PC-9 (cell line): ENCODE measurements at places on chromosomes 16 and 17.

GRCh38 chr16:76796416-76796815, 394.6 kb upstream of the MON1B start:
- no peak for DNase-seq

GRCh38 chr16:17431968-17432625, 38.7 kb downstream of the XYLT1 start:
- DNase-seq = no peak

DNA sequence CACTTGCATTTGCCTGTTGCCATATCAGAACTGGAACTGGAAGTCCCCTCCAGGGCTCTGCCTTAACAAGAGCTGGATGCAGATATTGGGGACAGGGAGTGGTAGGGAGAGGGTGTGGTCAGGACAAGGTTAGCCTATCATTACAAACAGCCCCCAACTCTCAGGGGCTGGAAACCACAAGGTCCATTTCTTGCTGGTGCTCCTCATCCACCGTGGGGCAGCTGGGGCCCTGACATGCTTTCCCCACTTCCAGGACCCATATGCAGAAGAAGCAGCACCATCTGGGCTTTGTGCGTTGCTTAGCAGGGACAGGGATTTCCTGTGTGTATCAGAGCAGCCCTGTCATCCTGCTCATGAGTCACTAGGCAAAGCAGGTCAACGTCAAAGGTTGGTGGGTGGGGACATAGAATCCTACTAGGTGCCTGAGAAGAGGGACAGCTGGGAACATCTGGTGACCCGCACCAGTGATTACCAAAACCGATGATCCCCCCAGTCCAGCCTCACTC, 26.9 kb downstream of the RGS9 start:
- no peak for DNase-seq

DNA sequence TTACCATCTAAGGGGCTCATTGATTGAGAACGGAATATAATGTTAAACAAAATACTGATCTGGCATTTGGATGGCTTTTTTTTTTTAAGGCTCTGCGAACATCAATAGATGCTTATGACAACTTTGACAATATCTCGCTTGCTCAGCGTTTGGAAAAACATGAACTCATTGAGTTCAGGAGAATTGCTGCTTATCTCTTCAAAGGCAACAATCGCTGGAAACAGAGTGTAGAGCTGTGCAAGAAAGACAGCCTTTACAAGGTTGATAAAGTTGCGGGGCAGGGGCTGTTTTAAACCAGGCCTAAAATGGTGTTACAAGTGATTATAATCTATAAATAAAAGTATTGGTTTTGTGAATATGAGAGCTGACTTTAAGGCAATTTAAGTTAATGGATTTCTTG, 22.3 kb downstream of the PTRH2 start:
- no peak for DNase-seq

DNA sequence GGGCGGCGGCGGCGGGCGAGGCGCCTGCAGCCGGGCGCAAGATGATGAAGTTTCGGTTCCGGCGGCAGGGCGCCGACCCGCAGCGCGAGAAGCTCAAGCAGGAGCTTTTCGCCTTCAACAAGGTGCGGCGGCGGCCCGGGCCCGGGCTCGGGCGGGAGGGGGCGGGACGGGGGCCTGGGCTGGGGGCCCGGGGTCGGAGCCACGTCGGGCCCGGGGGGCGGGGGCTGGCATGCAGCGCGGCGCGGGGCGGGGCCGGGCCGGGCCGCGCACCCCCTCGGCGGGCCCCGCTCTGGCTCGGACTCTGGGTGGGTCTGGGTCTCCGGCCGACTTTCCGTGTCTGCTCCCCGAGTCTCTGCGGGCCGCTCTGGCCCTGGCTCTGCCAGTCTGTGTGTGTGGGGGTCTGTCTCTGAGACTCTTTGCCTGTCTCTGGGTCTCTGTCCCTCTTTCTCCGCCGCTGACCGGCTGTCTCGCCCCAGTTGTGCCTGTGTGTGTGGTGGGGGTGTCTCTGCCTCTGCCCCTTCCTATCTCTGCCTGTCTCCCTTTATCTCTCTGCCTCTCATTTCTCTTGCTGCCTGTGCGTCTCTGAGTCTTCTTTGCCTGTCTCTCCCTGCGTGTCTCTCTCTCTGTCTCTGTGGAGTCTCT, 328 bp downstream of the LLGL1 start:
- no peak for DNase-seq

DNA sequence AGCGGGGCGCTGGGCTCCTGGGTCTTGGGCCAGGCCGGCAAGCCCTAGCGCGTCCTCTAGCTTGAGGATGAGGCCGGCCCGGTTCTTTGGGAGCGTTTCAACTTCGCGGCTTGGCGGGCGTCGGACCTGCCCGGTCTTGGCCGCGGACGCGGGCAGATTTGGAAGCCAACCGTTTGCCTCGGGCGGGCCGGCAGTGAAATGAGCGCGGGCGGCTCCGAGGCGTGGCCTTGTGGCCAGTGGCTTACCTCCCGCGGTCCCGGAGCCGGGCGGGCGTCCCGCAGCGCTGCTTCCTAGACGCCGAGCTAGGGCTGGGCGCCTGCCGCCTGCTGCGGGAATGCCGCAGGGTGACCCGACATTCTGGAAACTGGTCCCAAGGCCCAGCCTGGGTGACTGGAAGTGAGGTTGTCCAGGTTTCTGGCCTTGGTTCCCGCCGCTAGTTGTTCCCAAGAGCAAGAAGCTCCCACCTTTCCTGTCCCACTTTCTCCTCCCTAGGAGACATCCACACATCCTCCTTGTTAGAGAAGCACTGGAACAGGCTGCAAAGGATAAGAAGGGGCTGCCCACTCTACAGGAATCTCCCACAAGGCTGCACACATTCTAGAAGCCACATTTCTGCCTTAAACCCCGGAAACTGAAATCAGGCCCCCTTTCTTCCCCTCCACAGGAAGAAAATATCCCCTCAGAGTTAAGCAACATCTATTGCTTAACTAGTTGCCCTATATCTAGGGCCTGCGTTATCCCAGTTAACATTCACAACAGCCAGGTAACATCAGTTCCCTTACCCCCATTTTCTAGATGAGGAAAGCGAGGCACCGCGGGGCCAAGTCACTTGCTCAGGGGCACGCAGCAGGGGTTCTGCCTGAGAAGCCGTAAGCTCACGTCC, 4.5 kb upstream of the CBX8 start:
- DNase-seq = peak; percentile 49

DNA sequence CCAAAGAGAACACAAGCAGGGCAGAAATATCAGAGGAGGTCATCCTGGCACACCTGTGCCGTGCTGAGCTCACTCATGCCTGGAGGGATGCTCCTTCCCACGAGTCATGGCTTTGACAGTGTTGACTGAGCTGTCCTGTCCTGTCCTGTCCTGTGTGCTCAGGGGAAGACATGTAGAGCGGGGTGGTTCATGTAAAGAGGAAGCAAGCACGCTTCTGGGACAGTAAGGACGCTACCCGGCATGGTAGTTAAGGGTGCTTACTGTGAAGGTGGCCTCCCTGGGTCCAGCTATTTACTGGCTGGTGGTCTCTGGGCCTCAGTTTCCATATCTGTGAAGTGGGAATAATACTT, 398 bp downstream of the LGALS9 start:
- no peak for DNase-seq

- no peak for DNase-seq
These were observed 61.5 kb upstream of the B4GALNT2 start for GRCh38 chr17:49071106-49071505.

GRCh38 chr16:1550069-1550468, 16.6 kb downstream of the TMEM204 start:
- no peak for DNase-seq

DNA sequence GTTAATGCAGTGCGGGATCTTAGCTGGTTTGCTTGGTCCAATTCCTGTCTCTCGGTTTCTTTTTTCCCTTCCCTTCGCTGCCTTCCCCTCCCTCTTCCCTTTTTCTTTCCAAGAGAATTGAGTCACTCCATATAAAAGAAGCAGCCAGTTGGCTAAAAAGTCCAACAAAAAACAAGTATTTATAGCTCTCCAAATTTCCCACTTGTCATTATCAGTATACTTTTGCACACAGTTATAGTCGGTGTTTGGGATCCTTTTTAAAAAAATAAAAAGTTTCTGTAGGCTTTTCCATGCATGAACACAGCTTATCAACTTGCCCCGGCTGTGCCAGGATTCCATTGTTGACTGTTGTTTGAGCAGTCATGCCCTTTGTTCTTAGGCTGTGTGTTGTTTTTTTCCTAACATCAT, 24.9 kb downstream of the HMOX2 start:
- no peak for DNase-seq

- no peak for DNase-seq
These were observed 10.5 kb downstream of the DOK4 start for GRCh38 chr16:57475711-57476339.

DNA sequence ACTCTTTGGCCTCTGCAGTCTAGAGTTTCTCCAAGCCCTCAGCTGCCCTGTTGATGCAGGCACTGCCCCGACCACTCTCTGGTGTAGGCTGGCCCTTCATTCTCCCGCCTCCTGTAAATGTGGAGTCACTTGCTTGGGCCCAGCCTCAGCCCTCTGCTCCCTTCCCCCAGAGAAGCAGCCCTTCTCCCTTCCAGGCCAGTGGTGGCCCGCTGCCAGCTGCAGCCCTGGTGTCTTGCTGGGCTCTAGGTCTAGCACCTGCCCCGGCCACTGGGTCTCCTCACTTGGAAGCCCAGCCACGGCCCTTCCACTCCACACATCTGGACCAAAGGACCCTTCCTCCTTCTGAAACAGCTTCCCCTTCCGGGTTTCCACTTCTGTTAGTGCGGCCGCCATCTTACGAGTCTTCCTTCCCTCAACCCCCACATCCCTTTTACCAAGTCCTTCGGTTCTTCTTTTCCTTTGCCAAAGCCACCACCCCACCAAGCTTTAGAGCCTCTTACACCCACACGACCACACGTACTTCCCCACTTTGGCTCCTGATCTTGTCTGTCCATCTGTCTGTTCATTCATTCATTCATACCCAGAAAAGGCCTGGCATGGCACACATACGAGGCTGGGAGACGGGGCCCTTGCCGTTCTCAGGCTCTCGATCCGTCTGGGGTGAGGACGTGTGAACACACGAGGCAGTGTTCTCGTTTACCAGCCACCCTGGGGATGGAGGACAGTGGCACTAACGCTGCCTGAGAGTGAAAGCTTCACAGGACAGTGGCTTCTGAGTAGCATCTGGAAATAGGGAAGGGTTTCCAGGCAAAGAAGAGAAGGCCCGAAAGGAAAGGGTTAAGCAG, 68.0 kb downstream of the ABR start:
- peak; percentile 67 for DNase-seq

DNA sequence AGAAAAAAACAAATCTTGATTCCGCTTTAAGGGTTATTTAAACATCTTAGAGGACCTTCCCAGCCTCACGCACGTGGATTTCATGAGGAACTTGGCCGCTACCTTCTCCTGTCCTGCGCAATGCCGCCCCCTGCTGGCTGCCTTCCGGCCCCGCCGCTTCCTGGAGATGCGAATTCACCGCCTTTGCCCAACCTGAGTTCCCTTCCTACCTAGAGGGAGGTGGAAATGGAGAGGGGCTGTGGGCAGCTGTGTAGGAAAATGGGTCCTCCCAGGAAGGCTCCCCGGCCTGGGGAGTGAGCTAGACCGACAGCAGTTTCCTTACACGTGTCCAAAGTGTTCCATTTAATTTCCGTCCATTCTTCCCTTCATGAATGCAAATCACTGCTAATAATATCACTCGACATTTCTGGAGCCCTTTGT, 1.0 kb upstream of the ABCC12 start:
- DNase-seq = peak; percentile 82

DNA sequence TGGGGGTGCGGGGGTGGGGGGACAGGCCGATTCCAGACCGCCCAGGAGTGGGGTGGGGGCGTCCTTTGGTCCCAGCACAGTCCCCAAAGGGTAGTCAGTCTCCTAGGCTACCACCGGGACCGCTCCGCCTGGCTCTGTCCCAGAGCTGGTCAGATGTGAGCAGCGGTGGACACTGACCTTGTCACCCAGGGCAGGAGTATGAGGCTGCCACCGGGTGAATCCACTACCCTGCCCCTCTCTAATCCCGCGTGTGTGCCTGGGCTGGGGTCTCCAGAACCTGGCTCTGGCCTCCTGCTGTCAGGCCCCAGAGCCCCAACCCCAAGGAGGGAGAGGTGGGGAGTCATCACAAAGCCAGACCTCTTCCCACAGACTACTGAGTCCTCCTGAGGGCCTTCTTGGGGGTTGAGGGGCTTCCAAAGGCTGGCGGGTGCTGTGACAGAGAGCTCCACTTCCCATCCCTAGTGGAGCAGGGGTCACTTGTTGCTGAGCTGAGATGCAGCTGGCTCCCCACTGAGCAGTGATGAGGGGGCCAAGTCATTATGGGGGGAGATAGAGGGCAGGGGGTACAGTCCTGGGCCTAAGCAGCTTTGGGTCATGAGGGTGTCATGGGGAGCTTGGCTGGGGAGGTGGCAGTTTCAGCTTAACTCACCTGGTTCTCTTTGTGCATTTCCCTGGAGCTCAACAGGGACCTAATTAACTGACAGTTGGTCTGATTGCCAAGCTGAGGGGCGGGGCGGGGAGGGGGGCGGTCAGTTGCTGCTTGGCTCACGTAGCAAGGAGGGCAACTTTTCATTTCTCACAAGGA, 1.2 kb downstream of the PPP1R1B start:
- no peak for DNase-seq

DNA sequence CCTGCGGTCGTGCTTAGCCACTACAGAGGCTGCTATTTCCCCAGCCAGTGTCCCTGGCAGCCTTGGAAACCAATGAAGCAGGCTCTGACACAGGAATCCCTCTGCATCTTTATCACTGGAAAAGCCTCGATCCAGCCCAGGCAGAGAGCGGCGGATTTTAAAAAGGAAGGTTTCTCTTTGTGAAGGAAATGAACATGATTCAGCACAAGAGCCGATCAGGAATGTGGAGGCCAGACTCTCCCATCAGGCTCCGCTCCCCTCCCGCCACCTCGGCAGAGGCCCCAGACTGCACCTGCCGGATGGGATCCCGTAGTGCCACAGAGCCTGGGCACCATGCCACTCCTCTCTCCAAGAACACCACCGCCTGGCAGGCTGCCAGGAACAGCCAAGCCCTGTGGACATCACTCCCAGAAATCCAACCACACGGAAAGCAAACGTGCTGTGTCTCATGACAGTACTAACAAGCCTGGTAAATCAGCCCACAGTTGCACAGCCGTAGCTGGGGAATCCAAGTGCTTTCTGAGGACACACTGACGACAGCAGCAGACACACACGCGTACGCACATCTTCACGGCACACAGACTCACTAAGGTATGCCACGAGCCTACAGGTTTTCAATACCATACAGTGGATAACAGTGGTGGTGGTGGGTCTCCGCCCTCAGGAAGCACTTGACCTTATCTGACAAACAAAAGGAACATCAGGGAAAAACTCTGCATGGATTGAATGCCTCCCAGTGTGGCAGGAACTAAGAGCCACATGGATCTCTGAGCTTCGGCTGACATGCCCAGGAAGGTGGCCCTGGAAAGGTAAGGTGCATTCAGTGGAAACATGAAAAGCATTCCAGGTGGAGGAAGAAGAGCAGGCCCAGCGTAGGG, 5.4 kb downstream of the LRRC75A start:
- DNase-seq = peak; percentile 97

DNA sequence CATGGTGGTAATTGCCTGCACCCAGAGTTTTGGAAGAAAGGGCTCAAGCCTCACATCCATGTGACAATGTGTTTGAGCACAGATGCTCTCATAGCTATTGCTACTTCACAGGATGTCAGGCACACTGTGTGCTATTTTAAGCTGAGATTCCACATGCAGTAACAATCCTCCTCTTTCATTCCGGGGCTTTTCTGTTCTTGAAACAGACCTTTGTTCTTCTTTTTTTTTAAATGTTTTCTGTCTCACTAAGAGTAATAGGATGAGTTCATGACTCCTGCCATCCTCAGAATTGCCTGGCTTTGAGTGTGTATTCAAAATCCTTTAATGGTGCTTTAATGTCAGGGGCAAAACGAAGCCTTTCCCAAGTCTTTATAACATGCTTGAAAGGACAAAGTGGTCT, 198.9 kb downstream of the ABCC12 start:
- no peak for DNase-seq
